LHCN-M2 (cell line): ENCODE measurements at places on chromosomes 13 and 19. TPM values are rescaled to one million over a fixed set of nuclear protein-coding genes. Genes with fewer than 3 reads are reported as not detected.

Gene SCAMP4
- total RNA-seq = 105 and 147 TPM in 2 replicates

Gene SBK3
- total RNA-seq = 0.17 and 0.26 TPM in 2 replicates

DNA sequence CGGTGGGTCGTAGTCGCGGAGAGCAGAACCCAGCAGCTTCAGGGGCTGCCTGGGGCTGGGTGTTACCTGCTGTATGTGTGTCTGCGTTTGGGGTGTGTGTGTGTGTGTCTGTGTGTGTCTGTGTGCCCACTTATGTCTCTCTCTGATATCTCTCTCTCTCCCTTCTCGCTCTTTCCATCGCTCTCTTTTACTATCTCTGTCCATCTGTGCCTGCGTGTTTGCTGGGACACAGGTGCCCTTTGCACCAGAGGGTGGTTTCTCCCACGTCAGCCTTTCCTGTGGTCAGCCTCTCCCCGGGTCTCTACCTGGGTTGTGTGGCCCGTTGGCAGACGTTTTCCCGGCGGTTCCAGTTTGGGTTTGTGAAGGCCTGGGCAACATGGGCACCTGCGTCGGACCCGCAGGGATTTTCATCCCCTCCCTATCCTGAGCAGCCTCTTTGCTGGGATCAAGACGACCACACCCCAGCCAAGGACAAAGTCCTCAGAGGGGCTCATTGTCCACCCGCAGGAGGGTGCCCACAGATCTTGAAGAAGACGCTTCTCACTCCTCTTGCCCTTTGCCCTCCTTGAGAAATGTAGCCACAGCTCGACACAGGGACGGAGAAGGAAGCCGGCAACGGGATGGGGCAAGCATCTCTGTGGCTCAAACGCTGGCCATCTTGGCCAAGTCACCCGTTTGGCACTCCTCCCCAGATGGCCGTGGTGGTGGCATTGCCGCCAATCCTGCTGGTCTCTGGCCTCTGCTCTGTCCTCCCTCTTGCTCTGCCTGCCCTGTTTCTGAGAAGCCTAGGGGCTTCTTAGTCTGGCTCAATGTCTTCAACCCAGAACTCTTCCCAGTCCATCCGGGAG is 43.3 kb downstream of the ZNF146 start:
- DNase-seq = no peak

- no peak for DNase-seq
Observed at GRCh38 chr19:32671883-32672593, 2.9 kb downstream of the ANKRD27 start.

- DNase-seq = no peak
Observed at GRCh38 chr19:18481505-18482222, 40.2 kb downstream of the ELL start.

DNA sequence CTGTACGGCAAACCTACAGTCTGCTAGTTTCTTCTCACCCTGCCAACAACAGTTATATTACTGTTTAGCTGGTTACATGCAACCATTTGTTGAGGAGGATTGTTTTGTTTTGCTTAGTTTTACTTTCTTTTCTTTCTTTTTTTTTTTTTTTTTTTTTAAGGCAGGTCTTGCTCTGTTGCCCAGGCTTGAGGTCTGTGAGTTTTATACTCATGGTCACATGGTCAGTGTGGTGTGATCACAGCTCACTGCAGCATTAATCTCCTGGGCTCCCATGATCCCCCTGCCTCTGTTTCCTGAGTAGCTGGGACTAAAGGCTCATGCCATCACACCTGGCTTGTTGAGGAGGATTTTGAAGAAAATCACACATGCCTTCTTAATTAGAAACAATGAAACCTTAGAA is 505.6 kb downstream of the GPC5 start:
- DNase-seq = no peak

DNA sequence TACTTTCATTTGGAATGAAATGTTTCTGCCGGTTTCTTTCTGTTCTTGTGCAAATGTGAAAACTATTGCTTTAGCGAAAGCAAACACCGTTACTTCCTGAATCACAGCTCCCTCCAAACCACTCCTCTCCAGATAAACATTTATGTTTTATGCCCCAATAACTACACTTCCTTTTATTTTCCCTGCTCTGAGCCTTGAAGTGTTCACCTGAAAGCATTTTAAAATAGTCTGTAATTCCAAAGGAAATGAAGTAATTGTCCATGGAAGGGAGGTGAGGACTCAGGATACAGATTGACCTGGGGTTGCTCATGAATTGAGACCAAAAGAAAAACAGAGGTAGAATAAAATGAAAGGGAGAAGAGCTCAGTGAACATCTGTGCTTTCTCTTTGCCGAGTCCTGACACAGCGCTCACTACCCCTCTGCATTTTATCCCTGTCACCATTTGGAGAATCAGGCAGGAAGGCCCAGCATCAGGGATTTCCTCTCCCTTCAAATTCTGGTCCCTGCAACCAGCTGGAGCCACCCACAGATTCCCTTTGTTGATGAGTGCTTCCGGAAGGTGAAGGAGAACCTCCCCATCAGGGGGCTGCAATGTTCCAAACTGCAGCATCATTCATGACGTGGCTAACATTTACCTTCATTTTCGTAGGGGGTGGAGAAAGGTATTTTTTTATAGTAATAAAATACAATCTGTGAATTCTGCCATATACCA is 171.9 kb downstream of the ITGBL1 start:
- no peak for DNase-seq

- DNase-seq = no peak
Observed at GRCh38 chr19:47658431-47659348, 49.8 kb downstream of the BICRA start.

GRCh38 chr13:113051641-113052040 is 54.0 kb upstream of the F7 start:
- DNase-seq = no peak

DNA sequence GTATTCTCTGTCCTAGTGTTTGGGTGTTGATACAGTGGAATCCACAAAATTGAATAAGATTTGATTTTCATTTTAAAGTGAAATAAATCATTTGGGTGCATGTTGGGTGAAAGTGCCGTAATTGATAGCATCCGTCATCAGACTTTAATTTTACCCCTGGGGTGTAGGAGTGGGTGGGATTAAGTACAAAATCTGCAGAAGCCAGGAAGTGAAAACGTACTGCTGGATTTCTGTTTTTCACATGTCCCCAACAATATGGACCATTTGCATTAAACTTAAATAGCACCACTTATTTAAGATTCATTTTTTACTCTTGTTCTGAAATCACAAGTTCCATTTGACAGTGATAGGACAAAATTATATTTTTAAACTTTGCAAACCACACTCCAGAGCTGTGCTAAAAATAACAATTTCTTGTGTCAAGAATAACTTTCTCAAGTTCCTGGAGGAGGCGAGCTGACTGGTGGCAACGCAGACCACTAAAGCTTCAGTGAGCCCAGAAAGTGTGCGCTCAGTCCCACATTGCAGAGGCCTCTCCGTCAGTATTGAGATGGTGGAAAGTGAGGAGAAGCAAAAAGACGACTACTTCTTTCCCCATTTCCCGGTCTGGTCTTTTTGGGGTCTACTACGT is 71.3 kb downstream of the ARHGEF7 start:
- no peak for DNase-seq

DNA sequence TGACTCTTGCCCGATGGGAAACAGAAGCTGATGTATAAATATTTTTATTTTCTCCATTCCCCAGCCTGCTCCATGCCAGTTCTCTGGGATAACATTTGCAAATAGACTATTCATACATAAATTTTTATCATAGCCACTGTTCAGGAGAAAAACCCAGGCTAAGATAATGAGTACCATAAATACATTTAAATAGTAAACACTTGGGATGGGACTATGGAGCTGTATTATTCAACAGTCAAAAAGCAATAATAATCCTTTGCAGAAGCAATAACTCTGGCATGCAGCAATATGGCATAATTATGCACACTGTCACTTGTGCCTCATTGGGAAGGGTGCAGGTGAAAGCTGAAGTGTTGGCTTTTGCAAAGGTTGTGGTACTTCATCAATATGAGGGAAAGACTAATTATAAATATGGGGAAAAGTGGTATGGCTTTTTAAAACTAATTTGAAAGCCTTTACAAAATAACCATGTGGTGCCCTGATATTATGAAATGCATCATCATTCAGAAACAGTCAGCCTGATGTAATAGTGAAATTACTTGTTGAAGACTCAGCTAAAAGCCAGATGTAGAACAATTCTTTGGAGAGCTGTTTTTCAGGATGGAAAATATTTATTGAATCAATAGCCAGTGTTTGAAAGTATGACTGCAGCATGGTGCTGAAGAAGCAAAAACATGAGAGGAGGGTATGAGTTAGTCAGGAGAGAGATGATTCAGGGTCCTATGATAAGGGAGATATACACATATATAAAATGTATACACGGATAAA is 2476.7 kb downstream of the PCDH9 start:
- no peak for DNase-seq
